ENCODE measurements at places on chromosomes 1 and 21.

- no peak for DNase-seq
Observed at GRCh38 chr1:57489358-57490036, 65.6 kb upstream of the DAB1 start.

DNA sequence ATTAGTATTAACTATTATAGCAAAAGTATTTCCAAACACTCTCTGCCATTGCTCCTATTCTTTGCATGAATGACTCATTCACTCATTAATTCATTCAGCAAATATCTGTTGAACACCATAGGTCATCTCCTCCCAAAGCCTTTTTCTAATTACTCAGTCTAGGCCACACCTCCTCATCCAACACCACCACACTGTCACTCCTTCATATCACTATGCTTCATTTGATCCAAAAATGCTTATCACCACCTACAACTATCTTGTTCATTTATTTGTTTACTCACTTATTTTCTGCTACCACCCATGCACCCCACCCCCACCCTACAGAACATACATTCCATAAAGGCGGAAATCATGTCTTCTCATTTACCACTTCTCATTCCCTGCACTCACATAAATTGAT, 94.4 kb upstream of the TNFSF4 start:
- DNase-seq: no peak

DNA sequence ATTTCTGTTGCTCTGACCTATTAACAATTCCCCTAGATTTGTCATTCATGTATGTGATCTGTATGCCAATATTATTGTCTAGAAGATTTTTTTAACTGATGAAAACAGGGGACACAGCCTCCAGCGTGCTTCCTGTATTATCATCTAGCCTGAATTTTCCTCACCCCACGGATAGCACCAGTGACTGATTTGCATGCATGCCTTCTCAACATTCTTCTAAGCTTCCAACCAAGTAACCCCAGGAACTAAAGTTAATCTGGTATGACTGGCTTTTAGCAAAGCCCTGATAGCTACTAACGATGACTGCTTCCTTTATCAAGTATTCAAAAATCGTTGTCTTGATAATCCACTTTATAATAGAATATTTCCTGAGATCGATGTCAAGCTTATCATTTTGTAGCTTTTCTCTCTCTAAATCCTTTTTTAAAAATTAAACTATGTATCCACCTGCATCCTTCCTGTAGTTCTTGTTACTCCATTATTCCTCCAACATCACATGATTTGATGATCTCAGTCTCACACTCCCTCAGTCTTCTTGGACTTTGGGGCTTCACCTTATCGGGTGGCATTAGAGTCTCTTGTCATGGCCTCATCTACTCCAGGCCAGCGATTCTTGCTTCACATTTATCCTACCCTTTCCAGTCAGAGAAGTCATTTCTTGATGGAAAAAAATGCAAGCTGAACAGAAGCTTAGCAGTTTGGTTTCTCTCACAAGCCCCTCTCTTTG, 19.0 kb downstream of the BCAR3 start:
- DNase-seq: no peak

GRCh38 chr21:35366394-35367080, 317.4 kb upstream of the RUNX1 start:
- DNase-seq: no peak

Data from Ammon's horn (tissue), 1 donor.